GM12891 (cell line): ENCODE measurements at places on chromosomes 12 and 14.

GRCh38 chr12:92769124-92769901 lies 66.5 kb downstream of the PLEKHG7 start:
- peak; percentile 8 for DNase-seq

DNA sequence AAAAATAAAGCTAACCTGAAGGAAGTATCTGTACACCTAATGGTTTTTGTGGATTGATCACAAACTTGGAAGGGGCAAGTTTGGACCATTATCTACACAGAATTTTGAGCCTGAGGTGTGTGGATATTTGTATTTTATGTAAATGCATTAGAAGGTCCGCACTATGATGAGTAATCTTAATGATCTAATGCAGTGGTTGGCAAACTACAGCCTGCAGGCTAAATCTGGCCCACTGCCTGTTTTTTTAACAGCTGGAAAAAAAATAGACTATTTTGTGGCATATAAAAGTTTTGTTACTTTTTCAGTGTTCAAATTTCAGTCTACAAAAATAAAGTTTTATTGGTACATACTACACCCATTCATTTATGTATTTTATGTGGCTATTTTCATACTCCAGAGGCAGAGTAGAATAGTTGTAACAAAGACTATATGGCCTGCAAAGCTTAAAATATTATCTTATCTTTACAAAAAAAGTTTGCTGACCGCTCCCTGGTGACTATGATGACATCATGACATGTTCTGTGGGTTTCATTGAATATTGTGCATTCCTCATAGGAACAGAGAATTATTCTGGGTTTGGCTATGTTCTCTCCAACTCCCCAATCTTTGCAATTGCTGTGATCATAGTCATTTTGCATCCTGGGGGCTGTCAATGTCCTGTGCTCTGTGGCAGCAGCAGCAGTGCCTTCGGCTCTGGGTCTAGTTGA lies 962.6 kb upstream of the FBXO33 start:
- no peak for DNase-seq

- no peak for DNase-seq
Measured at GRCh38 chr12:121504505-121504904, 76.3 kb downstream of the KDM2B start.

GRCh38 chr12:86660488-86661147 lies 404.4 kb upstream of the MGAT4C start:
- no peak for DNase-seq

GRCh38 chr14:99601361-99601831 lies 2.6 kb downstream of the CCDC85C start:
- no peak for DNase-seq

DNA sequence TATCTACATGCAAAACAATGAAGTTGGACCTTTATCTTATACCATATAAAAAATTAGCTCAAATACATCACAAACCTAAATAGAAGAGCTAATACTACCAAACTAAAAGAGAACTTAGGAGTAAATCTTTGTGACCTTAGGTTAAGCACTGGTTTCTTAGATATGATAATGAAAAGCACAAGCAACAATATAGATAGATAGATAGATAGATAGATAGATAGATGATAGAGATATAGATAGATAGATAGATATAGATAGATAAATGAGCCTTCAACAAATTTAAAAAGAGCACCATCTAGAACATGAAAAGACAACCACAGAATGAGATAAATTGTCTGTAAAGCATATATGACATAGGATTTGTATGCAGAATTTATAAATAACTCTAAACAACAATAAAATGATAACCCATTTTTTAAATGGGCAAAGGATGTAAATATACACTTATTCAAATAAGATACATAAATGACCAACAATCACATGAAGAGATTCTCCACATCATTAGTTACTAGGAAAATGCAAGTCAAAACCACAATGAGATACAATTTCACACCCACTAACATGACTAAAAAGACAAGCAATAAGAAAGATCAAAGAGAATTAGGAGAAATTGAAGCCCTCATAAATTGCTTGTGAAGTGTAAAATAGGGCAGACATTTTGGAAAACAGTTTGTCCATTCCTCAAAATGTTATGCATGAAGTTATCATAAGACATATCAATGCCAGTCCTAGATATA lies 293.7 kb downstream of the BTG1 start:
- no peak for DNase-seq

GRCh38 chr12:52646613-52647012 lies 5.4 kb downstream of the KRT2 start:
- no peak for DNase-seq

GRCh38 chr12:89217472-89217871 lies 134.8 kb downstream of the DUSP6 start:
- no peak for DNase-seq

DNA sequence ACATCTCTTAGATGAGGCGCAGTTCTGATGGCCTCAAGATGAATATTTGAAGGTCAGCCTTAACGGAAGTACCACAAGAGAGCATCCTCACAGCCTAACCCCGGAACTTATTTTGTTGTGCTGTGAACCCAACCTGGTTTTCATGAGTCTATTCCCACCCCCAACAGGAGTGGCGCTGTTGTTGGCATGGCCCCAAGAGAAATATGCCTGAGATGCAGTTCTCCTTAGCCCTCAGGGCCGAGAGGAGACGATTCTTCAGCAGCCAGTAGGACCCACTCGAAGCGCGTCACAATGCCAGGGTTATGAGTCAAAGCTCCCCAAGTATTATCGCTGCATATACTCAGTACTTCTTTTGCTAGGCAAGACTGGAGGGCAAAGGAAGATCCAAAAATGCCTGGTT lies 24.5 kb upstream of the BCL11B start:
- DNase-seq: no peak

DNA sequence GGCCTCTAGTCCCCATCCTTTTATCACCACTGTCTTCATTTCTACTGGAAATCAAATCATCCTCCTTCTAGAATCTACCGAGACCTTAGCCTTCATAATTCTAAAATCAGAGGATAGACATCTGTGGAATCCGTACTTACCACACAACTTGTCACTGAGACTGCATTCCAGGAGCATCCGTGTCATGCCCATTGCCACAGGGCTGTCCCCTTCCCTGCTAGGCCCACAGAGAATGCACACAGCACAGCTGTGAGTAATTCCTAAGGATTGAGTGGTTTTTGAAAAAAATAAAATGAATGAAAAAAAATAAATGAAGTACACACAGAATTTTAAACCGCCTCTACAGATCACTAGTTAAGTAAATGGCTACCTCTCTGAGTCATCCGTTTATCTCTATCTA lies 21.0 kb upstream of the MAGOHB start:
- DNase-seq: no peak

GRCh38 chr12:6613015-6613775 lies 6.0 kb upstream of the CHD4 start:
- no peak for DNase-seq

DNA sequence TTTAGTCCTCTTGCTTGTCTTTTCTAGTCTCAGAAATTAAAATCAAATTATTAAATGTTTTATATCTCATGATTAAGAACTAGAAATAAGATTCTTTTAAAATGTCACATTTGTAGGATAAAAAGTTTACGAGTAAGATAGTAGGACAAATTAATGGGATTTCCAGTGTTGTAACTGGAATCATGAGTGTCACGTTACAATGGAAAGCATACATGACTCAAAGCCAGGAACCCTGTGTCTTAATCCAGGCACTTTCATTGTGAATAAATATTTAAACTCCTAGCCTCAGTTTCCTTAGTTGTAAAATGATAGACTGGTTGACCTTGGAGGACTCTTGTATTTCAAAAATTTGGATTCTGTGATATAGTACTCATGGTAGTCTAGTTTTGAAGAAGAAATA lies 84.9 kb downstream of the MIA2 start:
- DNase-seq: no peak

- DNase-seq: no peak
Measured at GRCh38 chr14:46788994-46789393, 137.4 kb upstream of the RPL10L start.

DNA sequence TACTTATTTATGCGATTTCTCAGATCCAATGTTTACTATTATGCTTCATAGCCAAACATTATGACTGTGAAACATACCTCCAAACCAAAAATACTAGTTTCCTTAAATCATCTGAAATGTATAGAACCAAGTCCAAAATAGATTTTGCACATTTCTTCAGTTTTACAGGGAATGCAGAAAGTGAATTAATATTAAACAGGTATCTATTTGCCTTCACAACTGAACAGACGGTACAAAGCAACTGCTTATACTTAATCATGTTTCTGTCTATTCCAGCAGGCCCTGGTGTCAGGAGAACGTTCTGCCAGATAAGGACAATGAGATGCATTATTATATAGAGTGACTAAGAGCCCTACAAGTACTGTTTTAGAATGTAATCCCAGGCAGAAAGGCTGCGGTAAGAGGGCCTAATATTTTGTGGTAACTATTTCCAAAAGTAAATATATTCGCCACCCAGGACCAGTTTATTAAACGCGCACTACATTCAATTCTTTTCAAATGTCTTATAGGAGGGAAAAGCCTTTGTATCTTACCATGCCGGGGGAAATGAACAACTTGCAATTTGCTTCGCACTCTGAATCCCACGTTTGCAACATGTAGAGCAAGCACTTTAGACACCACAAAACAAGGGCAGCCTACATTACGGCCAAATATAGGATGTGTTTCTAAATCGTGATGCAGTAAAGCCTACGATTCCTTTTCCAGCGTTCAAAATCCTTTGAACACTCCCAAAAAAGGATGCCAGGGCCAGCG lies 1.5 kb downstream of the CORO1C start:
- DNase-seq: no peak

- DNase-seq: no peak
Measured at GRCh38 chr14:77613201-77613600, 3.2 kb downstream of the SPTLC2 start.

- no peak for DNase-seq
Measured at GRCh38 chr12:90484094-90484493, 470.9 kb downstream of the CCER1 start.

- no peak for DNase-seq
Measured at GRCh38 chr14:104486222-104486923, 93.2 kb upstream of the C14orf180 start.

- no peak for DNase-seq
Measured at GRCh38 chr12:60071759-60072191, 475.9 kb downstream of the SLC16A7 start.

DNA sequence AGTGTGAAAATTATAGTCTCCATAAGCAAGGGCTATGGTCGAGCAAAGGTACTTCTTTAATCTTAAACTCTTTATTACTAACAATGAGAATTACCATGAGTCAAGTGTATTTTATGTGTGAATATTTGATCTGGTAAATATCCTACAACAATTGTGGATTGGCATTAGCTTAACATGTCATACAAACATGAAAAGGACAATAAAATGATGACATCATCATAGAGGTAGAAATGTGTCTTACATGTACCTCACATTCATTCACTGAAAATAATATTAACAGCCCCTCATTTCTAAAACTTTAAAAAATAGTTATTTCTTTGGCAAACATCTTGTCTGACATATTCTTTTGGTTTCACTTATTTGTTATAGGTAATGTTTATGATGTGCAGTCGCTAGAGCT lies 355.0 kb downstream of the NAV3 start:
- no peak for DNase-seq

DNA sequence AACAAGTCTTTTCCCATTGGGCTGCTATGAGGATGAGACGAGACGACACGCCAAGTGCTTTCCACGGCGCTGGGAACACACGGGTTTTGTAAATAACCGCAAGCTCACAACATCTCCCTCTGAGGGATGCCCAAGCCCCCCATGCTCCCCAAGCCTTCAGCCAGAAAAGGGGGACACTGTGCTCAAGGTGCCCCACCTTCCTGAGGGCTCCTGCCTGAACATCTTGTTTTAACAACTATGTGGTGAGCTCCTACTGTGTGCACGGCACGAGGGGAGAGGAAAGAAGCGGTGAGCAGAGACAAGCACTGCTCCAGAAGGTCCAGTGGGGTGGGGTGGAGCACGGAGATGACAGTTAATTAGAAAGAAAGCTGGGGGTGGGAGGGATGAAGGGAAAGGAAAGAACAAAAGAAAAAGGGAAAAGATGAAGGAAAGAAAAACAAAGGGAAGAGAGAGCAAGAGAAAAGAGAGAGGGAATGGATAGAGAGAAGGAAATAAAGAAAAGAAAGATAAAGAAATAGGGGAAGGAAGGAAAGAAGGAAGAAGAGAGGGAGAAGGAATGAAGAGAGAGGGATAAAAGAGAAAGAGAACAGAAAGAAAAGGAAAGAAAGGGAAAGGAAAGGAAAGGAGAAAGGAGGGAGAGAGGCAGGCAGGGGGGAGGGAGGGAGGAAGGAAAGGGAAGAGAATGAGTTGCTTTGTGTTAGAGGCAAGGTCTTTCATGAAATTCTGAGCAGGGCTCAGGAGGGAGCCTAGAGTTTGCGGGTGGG lies 56.8 kb downstream of the SLC15A4 start:
- no peak for DNase-seq

- no peak for DNase-seq
Measured at GRCh38 chr14:22052795-22053194, 379.2 kb upstream of the OR4E1 start.

GRCh38 chr14:54316652-54317051 lies 80.2 kb upstream of the CDKN3 start:
- no peak for DNase-seq

GRCh38 chr12:46722394-46723185 lies 103.2 kb downstream of the SLC38A4 start:
- no peak for DNase-seq

- DNase-seq: no peak
Measured at GRCh38 chr14:91348845-91349465, 68.7 kb downstream of the CCDC88C start.

DNA sequence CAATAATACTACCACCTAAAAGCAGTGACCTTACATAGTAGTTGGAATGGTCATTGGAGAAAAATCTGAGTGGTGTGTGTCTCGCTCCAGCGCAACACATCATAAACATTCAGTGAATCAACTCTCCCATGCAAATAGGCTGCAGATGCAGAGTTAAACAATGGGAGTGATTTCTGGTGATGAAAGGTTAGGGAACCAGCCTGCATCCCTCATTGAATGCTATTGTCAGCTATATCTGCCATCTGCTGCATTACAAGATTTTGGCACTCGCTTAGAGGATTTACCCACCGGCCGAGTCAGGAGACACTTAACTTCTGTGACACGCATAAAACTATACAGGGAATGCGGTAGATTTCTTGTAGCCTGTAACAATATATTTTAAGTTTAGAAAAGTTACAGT lies 900.9 kb downstream of the FLRT2 start:
- DNase-seq: no peak

GRCh38 chr14:63949696-63950095 lies 96.9 kb downstream of the SYNE2 start:
- no peak for DNase-seq

GRCh38 chr12:67772267-67773169 lies 124.0 kb downstream of the DYRK2 start:
- no peak for DNase-seq

GRCh38 chr14:63551332-63551731 lies 8.2 kb upstream of the PPP2R5E start:
- DNase-seq: no peak

DNA sequence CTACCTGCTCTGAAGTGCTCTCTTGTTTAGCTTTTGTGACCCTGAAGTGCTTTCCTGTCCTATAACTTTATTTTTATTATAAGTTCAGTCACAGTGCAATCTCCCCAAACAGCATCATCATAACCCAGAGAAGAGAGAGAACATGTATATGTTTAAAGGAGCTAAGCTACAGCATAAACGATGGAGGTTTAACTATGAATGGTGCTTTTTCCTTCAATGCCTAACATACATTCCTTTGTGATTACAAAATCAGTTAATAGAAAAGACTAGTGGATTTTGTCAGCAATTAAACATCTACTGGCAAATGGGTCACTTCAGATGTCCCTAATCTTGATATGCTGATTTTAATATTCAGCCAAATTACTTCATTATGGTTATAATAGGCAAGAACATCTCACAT lies 46.4 kb downstream of the ZFYVE21 start:
- no peak for DNase-seq

- no peak for DNase-seq
Measured at GRCh38 chr12:25906651-25907340, 51.7 kb upstream of the RASSF8 start.
